ENCODE measurements at places on chromosomes 13 and 19.

DNA sequence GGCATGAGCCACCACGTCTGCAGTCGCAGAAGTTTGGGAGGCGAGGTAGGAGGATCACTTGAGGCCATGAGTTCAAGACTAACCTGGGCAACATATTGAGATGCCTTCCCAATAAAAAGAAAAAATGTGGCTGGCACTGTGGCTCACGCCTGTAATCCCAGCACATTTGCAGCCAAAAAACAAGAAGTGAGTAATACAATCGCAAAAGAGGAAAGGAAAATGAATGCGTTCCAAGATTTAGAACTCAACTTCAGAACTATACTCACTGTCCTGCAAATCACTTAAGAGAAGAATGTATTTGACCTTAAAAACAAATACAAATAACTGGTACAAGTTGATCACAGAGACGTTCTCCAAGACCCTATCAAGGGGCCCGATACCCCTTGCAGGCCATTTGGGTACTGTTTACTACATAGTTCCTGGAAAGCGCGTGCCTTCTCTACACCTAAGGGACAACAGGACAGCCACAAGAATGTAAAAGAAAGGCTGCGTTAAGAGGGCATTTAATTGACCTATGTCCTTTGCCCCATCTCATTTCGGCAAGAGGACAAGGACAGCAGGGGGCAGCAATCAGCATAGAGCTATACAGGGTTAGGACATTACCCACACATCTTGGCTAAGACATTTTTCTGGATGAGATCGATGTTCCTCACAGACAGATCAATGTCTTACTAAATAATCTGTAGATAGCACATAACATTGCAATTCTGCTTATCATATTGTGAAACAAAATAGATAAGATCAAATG lies 41.3 kb downstream of the FLT3 start:
- DNase-seq, result peak; percentile 17

- DNase-seq, result no peak
Observed at GRCh38 chr13:91978571-91978970, 580.1 kb downstream of the GPC5 start.

DNA sequence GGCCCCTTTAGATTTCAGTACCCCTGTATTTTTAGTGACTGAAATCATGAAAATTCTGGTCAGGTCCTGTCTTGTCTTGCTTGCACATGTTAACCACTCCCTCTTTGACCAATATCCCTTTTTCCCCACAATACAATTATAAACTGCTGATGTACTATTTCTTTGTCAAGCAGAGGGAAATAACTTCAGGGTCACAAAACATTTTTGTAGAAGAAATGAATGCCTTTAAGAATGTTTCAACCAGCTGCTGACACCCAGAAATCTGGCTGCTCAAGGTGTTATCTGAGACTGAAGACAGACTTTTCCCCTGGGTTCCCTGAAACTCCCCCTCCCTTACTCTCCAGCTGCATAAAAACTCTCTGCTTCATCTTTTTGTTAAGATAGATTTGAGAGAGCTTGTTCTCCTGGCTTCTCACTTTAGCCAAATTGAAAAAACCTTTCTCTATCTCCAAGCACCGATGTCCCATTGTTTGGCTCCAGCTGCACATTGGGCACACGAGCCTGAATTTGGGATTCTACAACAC lies 18.4 kb upstream of the ACOD1 start:
- no peak for DNase-seq

- DNase-seq, result no peak
Observed at GRCh38 chr13:112804374-112804773, 114.5 kb downstream of the ATP11A start.

GRCh38 chr13:95222733-95223018 lies 78.6 kb downstream of the ABCC4 start:
- DNase-seq, result no peak

DNA sequence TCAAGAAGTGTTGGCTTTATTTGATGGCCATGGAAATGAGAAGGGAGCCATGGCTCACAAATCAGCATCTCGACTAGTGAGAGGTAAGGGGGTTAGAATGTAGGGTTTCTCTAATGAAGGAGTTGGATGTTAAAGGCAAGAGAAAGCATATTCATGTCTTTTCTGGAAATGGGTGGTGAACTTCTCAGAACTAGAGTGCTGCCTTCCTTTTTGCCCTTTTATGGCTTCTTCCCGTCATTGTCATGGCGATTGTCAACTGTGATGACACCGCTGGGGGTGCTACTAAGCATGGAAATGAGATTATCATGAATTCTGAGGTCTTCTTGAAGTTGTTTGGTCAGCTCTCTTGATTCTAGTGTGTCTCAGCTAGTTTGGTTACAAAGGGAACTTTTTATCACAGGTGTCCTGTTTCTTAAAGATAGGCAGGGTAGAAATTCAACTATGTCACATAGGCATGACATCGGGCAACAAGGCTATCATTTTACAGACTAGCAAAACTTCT lies 180.4 kb downstream of the LIG4 start:
- DNase-seq, result no peak

GRCh38 chr13:21458451-21458812 lies 671 bp downstream of the ZDHHC20 start:
- DNase-seq, result peak; percentile 39

DNA sequence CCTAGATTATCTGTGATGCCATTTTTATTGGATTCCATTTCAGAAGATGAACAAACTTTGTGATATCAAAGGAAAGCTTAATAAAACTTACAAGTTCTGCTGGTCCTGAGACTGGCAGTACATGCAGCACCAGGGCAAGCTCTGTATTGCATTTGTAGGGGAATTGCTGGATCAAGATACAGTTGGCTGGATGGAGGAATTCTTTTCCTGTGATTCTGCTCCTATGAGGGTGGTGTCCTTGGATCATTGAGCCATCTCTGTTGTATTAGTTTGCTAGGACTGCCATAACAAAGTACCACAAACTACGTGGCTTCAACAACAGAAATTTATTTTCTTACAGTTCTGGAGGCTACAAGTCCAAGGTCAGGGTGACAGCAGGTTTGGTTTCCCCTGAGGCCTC lies 33.9 kb upstream of the CSNK1A1L start:
- no peak for DNase-seq

DNA sequence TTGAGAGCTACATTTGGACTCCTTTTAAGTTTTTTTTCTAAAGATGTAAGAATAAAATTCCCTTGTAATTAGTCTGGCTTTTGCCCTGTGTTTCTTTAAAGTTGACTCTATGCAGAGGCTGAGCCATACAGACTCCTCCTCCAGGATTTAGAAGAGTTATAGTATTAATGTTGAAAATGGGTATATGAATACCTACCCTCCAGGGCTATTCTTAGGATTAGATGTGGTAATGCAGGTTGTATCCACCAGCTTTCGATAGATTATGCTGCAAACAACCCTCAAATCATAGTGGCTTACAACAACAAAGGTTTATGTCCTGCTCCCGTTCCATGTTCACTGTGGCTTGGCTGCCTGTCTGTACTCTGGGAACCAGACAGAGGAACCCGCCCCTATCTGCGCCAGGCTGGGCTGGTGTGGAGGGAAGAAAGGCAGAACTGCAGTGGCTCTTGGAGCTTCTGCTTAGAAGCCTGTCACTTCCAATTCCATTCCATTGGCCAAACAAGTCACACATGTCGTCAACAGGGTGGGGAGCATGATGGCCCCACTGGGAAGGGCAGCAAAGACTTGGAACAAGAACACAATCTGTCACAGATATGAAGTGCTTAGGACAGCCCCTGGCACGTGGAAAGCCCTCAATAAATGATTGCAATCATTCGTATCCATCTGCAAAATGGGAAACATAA lies 290.8 kb downstream of the FOXO1 start:
- DNase-seq, result no peak

DNA sequence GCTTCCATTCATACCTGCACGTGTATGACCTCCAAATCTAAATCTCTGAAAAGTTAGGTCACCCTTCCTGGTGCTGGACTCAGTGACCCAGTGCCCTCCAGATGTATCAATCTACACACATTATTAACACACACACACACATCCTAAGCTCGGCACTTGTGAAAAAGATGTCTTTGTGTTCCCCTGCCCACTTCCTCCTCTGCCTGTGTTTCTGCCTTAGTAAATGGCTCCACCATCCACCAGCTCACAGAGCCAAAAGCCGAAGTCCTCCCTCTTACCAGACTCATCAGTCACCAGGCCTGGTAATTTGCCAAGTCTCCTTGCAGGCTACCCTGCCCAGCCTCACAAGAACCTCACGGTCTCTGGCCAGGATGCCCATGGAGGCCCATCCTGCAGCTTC lies 131.5 kb downstream of the SHISA2 start:
- no peak for DNase-seq

- DNase-seq, result no peak
Observed at GRCh38 chr13:27813826-27814225, 21.5 kb downstream of the GSX1 start.

- peak; percentile 57 for DNase-seq
Observed at GRCh38 chr19:48290771-48291488, 21.0 kb downstream of the ZNF114 start.

DNA sequence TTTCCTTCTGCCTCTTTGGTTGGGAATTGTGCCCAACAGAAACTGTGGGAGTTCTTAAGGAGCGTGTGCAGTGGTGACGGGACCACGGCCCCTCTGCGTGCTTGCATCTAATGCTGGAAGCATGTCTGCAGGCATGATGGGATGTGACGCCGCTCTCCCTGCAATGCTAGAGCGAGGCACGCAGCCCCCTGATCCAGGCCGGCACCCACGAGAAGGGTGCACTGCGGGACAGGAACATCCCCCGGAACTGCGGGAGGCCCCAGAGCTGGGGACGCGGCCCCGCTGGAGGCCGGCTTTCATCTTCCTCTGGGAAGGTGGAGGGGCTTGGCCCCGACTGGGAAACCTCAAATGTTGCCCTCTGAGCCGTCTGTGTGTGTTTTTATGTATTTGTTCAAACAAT lies 32.7 kb downstream of the TMEM255B start:
- DNase-seq, result no peak

GRCh38 chr19:54521860-54522513 lies 19.4 kb downstream of the LAIR2 start:
- no peak for DNase-seq

DNA sequence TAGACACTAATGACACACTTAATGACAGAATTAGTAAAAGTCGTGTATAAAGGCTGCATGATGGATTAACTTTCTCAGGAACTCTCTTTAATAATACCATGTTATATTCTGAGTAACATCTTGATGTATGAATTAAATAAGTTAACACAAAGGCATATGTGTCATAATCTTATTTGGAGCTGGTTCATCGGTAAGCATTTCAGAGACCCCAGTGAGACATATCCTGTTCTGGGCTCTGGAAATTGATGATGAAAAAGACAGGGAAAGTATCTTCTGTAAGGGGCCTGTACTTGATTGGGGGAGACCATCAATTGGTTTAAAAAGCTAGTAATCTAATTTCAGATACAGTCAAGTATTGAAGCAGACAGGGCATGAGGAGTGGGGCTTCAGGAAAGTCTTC lies 547.9 kb downstream of the GPC6 start:
- DNase-seq, result no peak

GRCh38 chr19:54614726-54615125 lies 15.6 kb upstream of the LILRB1 start:
- no peak for DNase-seq

DNA sequence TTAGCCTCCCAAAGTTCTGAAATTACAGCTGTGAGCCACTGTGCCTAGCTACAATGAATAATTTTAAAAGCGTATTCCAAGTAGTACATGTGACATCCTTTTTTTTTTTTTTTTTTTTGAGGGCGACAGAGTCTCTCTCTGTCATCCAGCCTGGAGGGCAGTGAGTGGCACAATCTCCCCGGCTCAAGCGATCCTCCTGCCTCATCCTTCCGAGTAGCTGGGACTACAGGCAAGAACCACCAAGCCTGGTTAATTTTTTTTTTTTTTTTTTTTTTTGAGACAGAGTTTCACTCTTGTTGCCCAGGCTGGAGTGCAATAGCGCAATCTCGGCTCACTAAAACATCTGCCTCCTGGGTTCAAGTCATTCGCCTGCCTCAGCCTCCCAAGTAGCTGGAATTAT lies 3.8 kb upstream of the PRR12 start:
- no peak for DNase-seq

- DNase-seq, result no peak
Observed at GRCh38 chr13:53545340-53545941, 516.8 kb downstream of the OLFM4 start.

GRCh38 chr19:55580628-55581144 lies at the start of gene ZNF579:
Gene ZNF579 (minus strand): TSS chr19:55580848. CDS start chr19:55579639, 1,209 bp downstream.
- DNase-seq, result peak; percentile 75

- no peak for DNase-seq
Observed at GRCh38 chr19:9531933-9532332, 6.5 kb downstream of the ZNF426 start.

DNA sequence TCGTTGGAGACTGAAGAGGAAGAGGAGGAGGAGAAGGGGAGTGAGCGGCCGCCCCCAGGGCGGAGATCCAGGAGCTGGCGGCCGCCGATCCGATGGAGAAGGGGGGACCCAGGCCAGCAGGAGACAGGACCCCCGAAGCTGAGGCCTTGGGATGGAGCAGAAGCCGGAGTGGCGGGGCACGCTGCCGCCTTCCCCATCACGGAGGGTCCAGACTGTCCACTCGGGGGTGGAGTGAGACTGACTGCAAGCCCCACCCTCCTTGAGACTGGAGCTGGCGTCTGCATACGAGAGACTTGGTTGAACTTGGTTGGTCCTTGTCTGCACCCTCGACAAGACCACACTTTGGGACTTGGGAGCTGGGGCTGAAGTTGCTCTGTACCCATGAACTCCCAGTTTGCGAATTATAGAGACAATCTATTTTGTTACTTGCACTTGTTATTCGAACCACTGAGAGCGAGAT lies 1.8 kb downstream of the GADD45B start:
- DNase-seq, result no peak

- no peak for DNase-seq
Observed at GRCh38 chr13:86085890-86086289, 286.7 kb upstream of the SLITRK6 start.

DNA sequence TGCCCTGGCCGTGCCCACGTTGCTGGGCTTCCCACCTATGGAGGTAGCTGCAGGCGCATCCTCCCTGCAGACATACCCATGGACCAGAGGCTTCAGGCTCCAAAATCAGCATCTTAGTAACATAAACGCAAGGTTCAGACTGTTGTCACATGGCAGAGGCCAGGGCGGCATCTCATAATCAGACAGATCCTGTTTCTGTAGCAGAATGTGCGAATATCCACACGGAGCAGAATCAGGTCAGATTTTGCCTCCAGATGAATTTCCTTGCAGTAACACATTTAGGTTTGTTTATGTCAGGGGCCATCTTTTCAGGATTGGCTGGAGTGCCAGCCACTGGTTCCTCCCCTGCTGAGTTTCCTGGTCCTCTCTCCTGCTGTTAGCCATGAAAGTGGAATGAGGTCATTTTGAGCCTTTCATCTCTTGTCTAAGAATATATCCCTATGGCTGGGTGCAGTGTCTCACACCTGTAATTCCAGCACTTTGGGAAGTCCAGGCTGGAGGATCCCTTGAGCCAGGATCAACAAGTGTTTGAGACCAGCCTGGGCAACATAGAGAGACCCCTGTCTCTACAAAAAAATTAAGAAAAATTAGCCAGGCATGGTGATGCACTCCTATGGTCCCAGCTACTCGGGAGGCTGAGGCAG lies 20.5 kb downstream of the SMARCA4 start:
- DNase-seq, result no peak

DNA sequence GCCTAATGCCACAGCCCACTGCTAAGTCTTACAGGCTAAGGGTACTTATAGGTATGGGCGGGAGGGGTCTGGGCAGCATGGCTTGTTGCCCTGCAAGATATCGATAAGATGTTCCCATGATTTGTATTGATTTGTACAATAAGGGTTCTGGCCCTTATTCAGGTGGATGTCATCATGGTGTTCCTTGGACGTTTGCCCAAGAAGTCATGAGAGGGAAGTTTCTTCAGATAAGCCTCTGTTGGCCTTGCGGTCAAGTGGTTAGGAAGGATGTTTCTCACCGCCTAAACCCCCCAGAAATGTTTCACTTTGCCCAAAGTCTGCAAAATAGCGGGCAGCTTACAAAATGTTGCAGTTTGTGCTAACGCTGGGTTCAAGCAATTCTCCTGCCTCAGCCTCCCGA lies 7.3 kb downstream of the PARP4 start:
- DNase-seq, result no peak
